ENCODE measurements at places on chromosomes 3 and 15.

DNA sequence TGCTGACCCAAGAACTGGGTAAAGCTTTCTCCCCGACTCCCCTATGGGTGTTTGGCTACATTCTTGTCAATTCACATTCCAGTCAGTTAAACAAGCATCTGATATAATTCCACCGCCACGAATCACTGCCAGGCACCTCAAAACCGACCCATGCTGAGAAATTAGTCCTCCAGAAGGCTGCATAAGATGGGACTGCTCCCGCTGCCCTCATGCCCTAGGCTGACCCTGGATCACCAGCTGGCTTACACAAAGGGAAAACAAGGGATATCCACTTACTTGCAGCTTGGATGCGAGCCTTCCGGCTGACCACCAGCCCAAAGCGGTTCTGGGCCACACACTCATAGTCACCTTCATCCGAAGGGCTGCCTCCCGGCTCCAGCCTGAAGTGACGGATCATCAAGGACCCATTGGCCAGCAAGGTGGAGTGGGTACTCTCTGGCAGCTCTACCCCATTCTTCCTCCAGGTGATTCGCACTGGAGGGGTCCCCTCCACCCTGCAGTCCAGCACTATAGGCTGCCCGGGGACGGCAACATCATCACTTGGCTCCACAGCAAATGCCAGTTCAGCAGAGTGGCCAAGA, 2.9 kb downstream of the IGDCC3 start:
- DNase-seq, result no peak

DNA sequence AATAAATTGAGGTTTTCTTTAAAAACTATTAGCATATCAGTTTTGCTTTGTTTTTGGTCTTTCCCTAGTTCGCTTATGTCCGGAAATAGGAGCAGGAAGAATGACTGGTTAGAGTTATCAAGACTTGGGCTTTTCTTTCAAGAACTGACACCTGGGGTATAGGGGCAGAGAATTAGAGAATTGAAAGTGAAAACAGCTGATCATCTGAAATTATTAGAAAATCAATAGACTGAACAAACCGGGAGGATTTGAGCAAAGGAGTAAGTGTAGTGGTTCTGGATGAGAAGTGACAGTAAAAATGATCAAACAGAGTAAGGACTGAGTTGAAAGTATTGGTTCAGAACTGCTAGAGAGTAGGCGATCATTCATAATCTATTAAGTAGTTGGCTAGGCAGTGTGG, 6.0 kb downstream of the MINDY2 start:
- DNase-seq, result no peak

DNA sequence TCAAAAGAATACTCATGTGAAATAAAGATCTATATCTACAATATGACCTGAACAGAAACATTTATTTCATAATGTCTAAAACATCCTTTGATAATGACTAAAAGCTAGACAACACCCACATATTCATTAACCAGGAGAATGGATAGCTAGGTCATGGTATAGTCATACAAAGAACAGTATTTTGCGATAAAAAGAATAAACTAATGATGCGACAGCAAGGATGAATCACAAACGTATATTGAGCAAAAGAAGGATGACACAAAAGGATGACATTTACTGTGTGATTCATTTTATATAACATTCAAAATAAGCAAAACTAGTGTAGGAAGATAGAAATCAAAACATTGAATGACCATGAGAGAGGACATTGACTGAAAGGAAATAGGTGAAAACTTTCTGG, 1233.1 kb downstream of the OTOL1 start:
- no peak for DNase-seq

GRCh38 chr15:74776821-74777768, 4.8 kb upstream of the CSK start:
- no peak for DNase-seq

DNA sequence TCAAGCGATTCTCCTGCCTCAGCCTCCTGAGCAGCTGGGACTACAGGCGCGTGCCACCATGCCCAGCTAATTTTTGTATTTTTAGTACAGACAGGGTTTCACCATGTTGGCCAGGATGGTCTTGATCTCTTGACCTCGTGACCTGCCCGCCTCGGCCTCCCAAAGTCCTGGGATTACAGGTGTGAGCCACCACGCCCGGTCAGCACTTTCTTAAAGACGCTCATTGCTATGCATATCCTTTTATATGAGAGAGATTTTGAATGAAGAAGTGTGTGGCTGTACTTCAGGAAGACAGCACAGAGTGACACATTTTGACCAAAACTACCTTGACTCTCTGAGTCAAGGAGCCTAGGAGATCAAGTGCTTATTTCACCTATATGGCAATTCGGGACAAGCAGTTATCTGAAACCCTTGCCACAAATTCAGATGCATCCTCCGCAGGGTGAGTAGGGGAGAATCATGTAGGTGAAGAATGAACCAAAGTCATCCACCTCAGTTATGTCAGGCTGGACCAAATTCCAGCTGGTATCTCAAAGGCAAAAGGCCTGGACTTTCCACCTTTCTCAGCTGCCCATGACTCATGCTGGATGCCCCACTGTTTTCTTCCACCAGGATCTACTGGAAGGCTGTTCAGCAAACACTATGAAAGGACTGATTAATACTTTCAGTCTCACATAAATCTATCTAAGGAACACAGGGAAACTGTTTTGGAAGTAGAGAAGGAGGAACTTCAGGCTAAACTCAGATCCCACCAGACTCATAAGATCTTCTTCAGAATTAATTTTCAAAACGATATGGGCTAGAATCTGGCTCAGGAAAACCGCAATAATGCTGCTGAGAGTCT, 31.9 kb downstream of the SUSD5 start:
- no peak for DNase-seq

GRCh38 chr3:46369675-46370132, 1.0 kb upstream of the CCR5 start:
- no peak for DNase-seq

GRCh38 chr15:48222627-48223026, 16.5 kb downstream of the SLC12A1 start:
- no peak for DNase-seq

DNA sequence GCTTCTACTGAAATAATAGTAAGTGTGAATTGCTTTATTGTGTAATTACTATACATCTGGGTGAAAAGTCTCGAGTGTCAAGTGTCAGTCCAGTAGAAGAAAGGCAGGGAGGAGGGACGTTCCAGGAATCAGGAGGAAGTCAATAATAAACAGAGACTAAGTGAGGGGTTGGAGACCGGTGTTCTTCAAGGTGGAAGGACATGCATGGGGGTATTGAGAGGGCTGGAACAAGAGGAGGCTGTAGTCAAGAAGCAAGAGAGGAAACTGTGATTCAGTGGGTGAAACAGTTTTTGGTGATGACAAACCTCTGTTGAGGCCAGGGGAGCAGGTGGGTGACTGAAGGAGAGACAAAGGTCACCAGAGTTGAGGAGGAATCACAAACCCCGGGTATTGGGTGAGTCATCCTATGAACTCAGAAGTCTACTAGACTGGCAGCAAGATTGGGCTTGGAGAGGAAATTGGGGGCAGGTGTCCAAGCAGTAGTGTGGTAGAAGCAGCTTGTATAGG, 11.6 kb upstream of the SCAMP5 start:
- DNase-seq, result no peak

DNA sequence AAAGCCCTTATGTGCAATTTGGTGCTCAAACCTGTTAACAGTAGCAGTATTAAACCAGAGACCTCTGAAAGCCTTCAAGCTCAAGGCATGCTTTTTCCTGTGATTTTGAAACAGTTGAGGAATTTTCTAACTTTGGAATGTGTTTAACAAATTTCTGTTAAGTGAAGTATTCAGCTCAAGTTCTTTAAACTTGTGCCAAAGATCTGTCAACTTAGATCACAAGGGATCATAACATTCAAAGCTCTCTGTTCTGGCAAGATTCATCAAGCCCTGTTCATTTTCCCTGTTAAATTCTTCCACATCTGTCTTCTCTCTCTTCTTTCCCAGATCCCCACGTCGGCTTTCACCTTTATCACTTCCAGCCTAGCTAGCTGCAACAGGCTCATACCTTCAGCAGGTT, 28.8 kb upstream of the RYK start:
- DNase-seq, result no peak

DNA sequence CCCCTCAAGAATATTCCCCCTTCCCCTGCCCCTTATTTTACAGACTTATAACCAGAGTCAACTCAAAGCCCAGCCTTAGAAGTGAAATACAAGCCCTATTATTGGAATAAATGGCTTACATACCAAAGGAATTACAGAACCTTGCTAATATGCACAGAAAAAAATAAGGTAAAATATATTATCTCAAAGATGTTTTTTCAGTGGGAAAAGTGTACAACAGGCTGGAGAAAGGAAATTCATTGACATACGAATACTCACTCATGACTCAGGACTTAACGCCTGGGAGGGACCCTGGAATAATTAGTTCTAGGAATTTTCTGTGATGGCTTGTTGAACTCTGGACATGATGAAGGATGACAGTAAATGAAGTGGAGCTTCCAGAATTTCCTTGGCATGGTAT, 27.0 kb downstream of the ARL14 start:
- DNase-seq, result no peak

GRCh38 chr15:70063261-70063925, 34.3 kb downstream of the TLE3 start:
- no peak for DNase-seq

DNA sequence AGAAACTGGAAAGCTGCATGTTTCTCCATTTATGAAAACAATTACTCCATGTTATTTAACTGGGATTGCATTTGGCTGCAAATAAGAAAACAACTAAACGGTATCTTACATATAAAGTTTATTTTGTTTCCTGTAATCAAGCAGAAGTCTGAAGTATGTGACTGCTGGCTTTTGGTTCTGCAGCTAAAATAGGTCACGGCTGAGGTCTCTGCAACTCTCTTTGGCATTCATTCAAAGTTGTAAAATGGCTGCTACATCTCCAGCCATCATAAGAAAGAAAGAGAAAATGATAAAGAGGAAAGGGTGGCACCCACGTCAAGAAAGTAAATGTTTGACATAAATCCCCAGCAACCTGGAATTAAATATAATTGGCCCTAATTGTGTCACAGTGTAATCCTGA, 406.1 kb downstream of the TBC1D5 start:
- no peak for DNase-seq

DNA sequence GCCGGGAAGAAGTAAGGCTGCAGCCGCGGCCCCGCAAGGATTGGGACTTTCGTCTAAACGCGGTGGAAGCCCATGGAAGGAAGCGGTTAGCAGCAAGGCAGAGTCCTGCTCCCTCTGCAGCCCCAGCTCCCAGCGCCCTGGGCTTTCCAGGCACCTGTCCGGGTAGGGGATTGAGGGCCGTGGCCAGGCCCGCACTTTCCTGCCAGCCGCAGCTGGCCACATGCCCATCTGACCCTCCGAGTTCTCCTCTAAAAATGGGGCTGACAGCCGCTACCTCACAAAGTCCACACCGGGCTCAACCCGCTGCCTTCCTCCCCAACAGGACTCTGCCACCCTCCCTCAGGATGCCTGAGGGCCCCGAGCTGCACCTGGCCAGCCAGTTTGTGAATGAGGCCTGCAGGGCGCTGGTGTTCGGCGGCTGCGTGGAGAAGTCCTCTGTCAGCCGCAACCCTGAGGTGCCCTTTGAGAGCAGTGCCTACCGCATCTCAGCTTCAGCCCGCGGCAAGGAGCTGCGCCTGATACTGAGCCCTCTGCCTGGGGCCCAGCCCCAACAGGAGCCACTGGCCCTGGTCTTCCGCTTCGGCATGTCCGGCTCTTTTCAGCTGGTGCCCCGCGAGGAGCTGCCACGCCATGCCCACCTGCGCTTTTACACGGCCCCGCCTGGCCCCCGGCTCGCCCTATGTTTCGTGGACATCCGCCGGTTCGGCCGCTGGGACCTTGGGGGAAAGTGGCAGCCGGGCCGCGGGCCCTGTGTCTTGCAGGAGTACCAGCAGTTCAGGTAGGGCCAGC, 1.9 kb downstream of the NEIL1 start:
- DNase-seq, result no peak

- no peak for DNase-seq
Measured at GRCh38 chr3:47897954-47898353, 95.0 kb downstream of the DHX30 start.

DNA sequence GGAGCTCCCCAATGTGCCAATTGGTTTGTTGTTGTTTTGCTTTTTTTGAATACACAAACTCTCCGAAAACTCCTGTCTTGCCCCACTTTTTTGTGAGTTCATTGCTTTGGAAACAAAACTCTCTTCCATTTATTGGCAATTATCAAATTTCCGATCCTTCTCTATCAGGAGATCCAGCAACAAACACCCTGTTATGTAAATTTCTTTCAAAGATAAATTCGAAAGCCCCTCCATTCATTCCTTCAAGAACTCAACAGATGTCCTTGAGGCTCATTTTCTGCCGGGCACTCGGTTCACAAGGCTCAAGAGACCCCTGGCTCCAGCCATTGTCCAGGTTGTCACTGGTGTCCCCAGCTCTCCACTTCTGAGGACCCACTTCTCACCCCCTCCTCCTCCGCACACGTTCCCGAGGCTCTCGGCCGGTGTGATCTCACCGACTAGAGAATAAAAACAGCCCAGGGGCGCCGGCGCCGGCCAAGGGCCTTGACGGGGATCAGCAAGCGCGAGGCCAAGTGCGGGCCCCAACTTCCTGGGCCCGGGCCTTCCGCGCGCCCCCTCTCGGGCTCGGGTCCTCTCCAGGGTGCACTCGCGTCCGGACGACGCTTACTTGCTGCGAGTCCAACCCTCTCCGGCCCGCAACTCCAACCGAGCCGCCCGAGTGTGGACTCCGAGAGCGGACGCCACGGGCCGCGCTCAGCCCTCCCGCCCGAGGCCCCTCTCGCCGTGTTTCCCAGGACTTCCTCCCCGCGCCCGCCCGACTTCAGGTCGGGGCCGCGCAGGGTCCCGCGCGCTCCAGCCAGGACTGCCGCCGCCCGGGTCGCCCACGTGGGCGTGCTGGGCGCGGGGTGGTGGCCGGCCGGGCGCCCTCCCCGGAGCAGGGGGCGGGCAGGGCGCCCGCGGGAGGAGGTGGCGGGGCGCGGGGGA, 533 bp upstream of the SMAD3 start:
- no peak for DNase-seq
